Activated naive CD4-positive, alpha-beta T cell (primary cell): ENCODE measurements at places on chromosomes 12 and 14.

DNA sequence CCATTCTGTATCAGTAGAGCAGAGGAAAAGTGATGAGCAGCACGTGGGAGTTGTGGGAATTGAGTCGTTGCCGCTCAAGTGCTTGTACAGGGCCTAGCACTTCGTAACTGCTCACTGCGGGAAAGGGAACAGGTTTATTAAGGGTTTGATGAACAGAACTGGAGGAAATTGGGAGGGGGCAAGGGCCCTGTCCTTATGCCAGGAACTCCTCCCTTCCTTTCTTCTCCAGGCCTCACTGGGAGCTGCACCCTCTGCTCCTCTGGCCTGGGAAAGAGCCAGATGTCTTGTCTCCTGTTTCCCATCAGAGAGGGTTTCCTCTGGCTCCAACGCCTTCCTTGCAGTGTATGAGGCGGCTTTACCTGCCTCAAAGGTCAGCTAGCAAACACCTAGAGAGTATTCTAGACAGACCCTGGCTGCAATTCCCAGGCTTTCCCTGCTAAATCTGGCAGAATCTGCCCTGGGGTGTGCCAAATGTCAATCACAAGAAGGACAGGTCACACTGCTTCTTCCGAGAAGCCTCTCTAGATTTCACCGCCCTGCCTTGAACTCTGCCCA lies 78.4 kb downstream of the NTF3 start:
- no peak for DNase-seq

DNA sequence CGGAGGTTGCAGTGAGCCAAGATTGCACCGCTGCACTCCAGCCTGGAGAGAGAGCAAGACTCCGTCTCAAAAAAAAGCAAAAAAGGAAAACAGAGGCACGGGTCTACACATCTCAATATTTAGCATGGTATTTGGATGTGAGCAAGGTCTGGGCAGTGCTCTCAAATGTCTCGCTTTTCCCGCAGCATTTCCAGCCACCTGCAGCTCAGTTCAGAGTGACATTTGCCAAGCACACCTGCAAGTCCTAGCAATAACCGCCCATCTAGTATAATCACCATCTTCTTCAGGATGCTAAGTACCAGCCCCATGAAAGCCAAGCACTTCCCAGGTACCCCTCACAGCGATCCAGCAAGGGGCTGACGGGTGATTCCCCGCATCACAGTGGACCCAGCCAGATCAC lies 69.1 kb downstream of the FOXN3 start:
- no peak for DNase-seq

GRCh38 chr14:47008732-47009131 lies 357.2 kb upstream of the RPL10L start:
- DNase-seq, result no peak

DNA sequence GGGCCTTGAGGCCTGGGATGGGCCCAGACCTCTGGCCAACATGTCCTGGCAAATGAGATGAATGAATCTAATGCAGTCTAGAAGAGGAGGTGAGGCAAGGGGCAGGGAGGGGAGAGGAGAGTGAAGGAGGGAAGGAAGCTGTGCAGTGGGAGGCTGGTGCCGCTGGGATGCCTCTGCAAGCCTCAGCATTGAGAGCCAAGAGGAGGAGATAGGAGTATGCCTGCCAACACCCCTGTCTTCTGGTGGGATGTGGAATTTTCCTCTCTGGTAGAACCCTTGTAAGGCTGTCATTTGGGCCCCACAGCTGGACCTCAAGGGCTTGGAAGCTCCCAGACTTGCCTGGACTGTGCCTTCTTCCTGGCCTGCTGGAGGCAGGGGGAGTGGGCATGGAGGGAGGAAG lies 21.9 kb downstream of the KRT80 start:
- DNase-seq, result no peak

- DNase-seq, result no peak
Observed at GRCh38 chr14:74360163-74360562, 11.9 kb downstream of the VRTN start.

DNA sequence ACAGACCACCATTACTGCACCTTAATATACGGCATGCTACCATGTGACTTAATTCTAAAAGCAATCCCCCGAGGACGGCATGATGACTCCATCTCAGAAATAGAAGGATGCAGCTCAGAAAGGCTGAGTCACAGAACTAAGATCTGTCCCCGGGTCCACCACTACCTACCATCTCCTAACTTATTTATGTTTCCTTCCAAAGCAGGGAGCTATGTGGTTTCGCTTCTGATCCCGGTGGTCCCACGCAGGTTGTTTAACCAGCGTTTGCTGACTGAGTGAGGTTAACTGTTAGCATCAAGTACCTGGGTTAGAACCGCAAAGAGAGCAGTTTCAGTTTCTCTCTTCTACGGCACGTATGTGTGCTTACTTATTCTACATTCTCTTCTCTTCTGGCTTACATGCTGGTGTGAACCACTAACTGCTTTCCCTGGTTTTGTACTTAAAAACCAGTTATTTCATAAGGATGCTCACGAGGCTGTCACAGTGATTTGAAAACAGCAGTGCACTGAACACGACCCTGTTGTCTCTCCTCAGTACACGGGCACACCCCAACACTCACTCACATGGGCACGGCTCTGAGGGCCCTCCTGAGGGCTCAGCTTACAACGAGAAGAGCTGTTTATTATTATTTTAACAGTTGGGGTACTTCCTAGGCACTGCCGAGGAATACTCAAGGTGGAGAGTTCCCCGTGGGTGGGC lies 66.7 kb downstream of the CCDC88C start:
- DNase-seq, result no peak

DNA sequence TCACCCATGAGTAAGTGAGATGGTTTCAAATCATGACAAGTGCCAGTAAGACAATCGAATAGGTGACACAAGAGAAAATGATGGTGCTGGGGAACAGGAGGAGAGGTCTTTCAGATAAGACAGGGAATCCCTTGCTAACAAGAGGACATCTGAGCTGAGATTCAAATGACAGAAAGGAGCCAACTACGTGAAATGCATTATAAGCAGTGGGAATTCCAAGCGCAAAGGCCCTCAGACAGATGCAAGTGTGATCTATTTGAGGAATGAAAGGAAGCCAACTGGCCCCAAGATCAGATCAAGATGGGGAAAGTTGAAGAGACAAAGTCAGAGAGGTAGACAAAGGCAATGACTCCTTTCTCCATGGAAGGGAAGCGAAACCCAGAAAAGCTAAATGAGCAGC lies 4.7 kb downstream of the KCNK10 start:
- no peak for DNase-seq
